ENCODE measurements at places on chromosomes 2 and 18.

DNA sequence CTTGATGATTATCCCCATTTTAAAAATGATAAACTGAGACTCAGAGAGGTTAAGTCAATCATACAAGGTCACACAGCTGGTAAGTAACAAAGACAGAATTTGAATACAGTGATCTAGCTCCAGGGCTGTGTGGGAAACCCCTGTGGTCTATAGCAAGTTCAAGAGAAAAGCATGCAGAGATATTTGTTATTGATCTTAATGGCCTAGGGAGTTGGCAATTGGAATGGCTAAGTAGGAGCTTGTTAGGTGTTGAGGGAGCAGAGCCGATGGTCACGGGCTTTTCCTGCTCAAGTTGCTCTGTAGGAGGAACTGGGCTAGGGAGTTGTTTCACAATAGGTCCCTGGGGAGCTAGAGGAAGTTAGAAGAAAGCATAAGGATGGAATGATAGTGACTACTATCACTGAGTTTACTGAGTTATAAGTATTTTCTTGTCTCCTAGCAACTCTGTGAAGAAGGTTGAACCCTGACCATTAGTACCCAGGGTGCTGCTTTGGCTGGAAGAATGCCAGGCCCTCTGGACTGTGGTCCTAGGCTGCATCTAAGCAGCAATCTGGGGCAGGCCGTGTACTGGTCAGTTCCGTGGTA, 30.0 kb downstream of the RNF125 start:
- no peak for DNase-seq

DNA sequence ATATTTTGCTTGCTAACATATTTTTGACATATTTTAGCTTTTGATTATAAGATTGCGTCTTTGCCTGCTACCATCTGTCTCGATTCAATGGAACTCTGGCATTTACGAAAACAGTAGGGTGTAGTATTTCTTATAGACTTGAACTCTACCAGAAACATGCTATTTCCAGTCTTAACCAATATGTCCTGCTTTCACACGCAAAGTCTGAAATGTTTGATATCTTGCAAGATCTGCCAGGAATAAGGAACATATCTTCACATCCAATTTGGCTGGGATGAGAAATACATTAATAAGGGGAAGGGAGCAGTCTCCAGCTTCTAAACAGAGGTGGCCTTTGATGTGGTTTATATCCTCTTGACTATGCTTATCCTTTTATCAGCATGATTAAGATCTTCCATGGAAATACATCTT, 299.4 kb downstream of the ZNF521 start:
- no peak for DNase-seq

- no peak for DNase-seq
Observed at GRCh38 chr2:239162976-239163687, 237.7 kb downstream of the HDAC4 start.

- no peak for DNase-seq
Observed at GRCh38 chr2:187581125-187581896, 27.1 kb upstream of the TFPI start.

- no peak for DNase-seq
Observed at GRCh38 chr2:143026411-143027054, 102.7 kb upstream of the ARHGAP15 start.
